ENCODE measurements at places on chromosomes 2 and 18. TPM values are rescaled to one million over a fixed set of nuclear protein-coding genes. Genes with fewer than 3 reads are reported as not detected.

DNA sequence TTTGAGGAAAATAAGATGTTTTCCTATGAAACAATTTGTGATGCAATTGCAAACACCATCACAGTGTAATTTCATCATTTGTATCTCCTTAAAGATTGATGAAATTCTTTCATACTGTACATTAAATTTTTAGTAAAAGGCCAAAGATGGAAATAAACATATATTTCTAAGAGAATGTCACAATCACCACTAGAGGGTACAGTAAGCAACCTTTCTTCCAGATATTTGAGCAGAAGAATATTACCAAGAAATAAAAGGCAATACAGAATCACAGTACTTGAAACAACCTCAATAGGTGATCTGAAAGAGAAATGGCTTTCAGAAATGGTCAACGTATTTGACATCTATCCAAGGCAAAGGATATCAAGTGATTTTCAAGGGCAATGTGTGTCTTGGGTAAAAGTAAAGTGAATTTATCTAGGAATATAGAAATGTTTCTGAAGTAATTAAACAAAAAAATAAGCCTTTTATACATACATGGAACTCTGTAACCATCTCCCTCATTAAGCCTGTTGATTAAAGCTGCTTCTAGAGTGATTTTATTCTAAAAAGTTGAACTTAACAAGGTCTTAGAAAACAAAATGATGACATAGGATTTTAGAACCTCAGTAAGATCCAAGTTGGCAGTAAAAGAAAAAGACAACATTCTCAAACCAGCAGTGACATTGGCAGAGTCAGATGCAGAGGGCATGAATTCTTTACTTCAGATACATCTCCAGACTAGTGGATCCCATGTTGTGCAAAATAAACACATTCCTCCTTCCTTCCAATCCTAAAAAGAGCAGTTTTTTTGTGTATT is 90.3 kb upstream of the SESTD1 start:
- DNase-seq = no peak

- no peak for DNase-seq
Measured at GRCh38 chr2:162734866-162735265, 103.7 kb downstream of the KCNH7 start.

- DNase-seq = no peak
Measured at GRCh38 chr18:2971741-2972552, 41.0 kb downstream of the LPIN2 start.

GRCh38 chr2:106285237-106285829 is 91.2 kb upstream of the UXS1 start:
- no peak for DNase-seq

PLGLB1 gene
- 1.2 TPM for total RNA-seq

- no peak for DNase-seq
Measured at GRCh38 chr18:39057423-39058064, 1491.9 kb upstream of the CELF4 start.

DNA sequence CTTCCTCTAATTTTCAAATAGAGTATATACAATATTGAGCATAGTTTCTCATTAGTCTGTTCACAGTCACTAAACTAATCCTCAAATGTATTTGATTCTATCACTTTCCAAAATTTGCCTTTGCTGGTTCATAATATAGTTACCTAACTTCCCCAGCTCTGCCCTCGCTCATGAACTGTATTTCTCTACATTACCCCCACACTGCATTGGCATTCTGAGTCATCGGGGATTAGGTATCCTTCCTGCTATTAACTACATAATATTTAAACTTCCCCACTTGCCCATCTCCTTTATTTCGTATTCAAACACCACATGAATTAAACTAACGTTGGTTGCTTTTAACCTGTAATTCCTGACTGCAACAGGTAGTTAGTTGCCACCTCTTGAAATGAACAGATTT is 14.8 kb upstream of the CLASP1 start:
- no peak for DNase-seq

DNA sequence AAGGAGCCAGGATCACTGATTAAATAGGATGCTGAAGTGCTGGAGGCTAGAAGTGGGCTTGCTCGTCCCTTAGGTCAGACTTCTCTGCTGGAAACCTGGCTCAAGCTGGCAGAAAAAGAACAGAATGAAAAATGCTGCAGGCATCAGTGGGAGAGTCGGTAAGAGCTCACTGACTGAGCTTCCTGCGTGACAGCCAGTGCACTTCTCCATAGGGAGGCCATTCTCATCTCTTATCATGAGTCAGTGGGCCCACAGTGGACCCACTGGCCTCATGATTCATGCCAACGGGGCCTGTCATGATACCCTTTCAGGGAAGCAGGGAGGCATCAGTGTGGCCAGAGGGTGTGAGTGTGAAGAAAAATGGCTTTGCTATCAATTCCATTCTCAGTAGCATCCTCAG is 498.2 kb downstream of the PTPRM start:
- no peak for DNase-seq

DNA sequence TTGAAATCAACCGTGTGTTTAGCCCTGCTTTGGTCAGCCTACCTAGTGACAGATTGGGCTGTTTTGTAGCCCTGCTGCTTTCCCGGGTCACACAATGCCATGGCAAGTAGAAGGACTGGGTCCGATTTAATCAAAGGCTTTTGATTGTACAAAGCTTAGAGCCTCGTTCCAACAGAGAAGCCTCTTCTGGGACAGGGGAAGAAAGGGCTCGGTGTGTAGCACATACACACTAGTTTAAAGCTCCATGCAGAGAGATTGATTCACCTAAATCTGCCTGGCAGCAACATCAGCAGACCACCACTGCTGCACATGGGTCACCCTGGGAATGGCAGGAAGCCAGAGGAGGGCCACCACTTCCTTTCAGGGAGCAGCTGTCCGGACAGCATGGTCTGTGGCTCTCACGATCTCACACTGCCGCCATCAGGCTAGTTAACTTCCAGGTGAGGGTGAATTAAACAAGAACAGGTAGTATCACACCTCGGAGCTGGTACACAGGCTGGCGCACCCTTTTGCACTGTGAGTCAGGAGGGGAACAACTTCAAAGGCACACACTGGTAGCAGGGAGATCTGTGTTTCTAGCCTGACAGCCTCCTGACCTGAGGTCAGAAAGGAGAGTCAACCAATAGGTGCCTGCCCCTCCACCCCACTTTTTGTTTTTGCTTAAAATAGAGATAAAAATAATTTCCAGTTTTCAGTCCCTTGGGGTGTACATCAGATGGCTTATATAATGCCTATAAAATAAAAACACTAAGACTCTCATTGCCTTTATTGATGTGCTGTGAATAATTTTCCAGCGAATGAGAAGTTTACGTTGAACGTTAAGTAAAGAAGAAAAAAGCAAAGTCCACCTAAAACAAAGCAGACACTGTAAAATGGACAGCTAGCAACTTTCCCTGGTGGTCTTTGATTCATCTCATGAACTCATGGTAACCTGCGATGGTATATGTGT is 108.5 kb downstream of the CDCA7 start:
- peak; percentile 41 for DNase-seq

ACAA2 gene
- total RNA-seq = 115 TPM

DNA sequence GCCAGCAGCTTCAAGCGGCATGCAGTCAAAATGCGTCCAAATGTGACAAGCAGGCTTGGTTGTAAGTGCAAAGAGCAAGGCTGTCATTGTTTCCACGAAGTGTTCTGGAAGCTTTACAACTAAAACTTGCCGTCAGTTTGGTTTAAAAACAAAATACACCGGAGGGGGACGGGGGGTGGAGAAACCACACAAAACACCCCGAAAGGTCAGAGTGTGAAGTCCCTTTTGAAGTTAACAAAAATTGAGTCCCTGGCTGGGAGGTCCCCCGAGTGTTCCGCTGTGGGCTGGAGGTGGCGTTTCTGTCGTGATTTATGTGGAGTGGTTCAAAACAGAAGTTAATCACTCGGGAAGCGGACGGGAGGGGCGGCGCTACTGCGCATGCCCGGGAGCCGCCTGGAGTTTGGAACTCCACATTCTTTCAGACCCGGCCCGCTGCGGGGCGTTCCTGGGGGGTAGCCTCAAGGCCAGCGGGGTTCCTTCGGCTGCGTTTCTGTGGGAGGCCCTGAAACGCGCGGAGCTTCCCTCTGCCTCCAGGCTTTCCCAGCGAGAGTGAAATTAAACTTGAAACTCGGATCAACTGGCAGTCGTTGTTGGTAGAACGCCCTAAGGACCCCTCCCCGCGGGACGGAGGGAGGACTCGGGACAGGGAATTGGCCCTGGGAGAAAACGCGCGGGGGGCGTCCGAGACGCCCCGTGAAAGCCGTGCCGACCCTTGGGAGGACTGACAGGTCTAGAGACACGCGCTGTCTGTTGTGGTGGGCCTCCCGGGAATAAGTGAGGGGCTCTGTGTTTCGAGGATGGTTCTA is 1.4 kb downstream of the TGIF1 start:
- peak; percentile 70 for DNase-seq

GRCh38 chr2:237496428-237496827 is 9.4 kb downstream of the MLPH start:
- no peak for DNase-seq

OTOS gene
- not detected for total RNA-seq

- no peak for DNase-seq
Measured at GRCh38 chr2:36245651-36246050, 109.9 kb upstream of the CRIM1 start.

GRCh38 chr2:179311101-179311500 is 46.5 kb upstream of the SESTD1 start:
- DNase-seq = no peak

DNA sequence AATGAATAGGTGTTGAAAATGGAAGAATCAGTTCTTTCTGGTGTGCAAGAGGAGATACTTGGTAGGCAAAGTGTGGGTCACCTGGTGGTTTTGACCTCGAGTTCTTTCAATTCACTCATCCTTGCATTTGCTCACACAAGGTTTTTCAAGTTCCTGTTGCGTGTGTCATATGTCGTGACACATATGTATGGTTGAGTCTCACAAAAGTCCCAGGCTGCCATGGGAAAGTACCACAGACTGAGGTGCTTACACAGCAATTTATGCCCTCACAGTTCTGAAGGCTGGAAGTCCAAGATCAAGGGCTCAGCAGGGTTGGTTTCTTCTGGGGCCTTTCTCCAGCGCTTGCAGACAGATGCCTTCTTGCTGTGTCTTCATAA is 64.4 kb downstream of the NCK2 start:
- DNase-seq = no peak

RFTN2 gene
- 0.28 TPM for total RNA-seq

- DNase-seq = no peak
Measured at GRCh38 chr18:61096226-61096625, 237.0 kb upstream of the CDH20 start.

DNA sequence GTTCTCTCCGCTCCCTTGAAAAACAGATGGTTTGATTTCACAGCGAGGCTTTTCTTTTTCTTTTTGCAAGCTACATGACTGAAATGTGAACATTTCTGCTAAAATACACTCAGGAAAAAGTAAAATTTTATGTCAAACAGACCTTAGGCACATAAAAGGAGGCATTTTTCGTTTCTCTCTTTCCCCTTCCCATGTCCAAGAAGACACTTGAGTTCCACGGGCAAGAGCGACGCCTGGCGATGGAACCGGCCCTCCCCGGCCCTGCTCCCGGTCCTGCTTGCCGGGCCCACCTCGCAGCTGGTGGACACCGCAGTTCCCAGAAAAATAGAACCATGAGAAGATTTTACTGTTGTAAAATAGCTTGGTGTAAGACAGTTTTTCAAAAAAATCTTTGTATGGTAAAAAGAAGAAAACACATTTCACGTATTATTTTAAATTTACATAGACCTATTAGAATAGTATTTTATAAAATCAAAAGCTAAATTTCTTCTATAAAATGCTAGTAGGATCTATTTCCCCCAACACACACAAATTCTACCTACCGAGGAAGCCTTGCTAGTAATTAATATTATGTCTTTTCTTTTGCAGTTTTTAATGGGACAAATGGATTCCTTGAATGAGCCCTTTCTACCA is 2.3 kb upstream of the ALKAL2 start:
- DNase-seq = peak; percentile 78

DNA sequence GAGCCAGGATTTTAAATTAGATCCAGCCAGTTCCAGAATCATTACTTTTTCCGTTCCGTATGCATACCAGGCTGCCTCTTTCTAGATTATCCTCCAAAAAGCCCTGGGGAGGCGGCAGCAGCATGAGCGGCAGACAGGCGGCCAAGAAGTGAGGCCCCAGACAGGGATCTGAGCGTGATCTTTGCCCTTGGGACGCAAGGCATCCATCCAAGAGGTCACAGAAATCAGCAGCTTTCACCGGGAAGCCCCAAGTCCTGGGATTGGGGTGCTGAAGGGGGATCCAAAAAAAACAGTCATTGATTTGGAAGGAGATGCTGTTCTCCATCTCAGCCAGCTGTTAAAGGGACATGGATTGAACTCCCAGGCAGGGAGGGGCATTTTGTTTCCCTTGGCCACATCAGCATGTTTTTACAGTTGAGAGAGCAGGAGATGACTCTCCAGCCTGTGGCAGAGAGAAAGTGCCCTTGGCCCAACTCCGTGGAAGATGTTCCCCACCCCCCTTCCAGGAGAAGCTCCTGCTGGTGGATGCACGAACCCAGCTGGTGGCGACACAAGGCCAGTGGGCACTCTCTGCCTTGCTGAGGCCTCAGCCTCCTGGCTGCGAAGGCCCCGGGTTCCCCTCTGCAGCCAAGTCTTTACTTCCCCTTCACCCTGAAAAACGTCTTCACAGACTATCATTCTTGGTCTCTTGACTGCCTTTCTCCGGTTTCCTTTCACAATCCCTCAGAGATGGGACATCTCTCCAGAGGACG is 265.6 kb downstream of the ANAPC1 start:
- no peak for DNase-seq

DNA sequence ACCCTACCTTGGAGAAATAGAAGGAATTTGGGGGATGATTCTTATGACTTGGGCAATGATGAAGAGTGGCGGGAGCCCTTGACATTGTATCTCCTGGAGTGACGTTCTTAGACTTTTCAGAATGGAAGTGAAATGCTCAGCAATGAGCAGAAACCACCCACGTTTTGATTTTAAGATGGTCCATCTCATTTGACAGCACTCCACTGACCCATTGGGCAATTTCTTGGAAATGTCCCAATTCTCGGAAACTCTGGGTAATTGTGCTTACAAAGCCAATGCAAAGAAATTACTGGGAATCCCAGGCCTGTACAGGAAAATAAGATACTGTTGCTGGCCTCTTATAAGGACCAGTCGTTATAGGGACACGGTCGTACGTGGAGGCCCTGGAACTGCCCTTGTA is 170.0 kb upstream of the COPS8 start:
- no peak for DNase-seq

- DNase-seq = no peak
Measured at GRCh38 chr2:61715506-61715905, 138.4 kb downstream of the FAM161A start.

DNA sequence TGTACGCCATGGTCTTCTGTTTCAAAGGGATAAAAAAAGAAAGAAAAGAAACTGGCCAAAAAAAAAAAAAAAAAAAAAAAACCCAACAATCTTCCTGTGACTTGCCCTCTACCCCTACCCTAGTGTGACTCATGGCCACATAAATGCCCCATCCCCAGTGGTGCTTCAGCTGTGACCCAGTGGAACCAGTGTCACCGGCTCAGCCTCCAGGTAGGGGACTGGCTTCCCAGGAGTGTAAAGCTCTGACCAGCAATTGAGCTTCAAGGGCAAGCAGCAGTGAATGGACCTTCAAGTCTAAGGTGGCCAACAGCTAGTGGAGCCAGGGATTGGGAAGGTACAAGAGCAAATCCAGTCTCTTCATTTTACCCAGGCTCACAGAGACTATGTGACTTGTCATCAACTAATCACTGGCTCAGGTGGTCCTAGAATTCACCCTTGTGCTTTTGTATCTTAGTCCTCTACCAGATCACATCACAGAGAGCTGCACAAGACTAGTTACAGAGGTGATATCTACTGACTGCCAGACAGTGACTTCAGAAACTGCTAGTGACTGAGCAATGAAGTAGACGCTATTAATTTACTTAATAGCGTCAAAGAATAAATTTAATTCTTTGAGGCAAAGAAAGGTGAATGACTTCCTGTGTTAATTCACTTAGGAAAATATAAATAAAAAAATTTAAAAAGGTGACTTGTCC is 1.3 kb upstream of the TGFBRAP1 start:
- no peak for DNase-seq

ELAC1 gene
- total RNA-seq = 5.0 TPM
